Astrocyte of the hippocampus (primary cell): ENCODE measurements at places on chromosomes 11 and 22.

GRCh38 chr11:10038521-10039302, 255.3 kb downstream of the SBF2 start:
- DNase-seq = no peak

DNA sequence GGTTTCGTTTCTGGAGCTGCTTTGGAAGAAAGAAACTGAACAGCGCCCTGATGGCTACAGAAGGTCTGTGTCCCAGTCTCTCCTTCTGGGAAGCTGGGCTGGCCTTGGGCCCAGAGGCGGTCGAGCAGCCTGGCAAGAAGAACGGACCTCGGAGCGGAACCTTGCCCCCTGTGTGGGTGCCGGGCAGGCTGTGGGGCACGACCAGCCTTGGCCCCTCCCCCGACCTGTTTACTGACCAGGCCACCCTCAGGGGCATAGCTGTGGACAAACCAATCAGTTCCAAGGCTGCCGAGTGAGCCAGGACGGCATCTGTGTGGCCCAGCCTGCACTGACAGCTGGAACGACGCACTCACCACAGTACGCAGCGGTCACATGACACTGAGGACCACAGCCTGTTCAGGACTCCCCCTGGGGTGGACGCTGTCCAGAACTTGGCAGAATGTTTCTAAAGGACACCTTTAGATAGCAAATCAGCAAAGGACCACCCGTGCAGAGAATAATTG, 7.2 kb downstream of the PIM3 start:
- DNase-seq = peak; percentile 22

GRCh38 chr11:30159546-30159945, 71.3 kb upstream of the FSHB start:
- no peak for DNase-seq

DNA sequence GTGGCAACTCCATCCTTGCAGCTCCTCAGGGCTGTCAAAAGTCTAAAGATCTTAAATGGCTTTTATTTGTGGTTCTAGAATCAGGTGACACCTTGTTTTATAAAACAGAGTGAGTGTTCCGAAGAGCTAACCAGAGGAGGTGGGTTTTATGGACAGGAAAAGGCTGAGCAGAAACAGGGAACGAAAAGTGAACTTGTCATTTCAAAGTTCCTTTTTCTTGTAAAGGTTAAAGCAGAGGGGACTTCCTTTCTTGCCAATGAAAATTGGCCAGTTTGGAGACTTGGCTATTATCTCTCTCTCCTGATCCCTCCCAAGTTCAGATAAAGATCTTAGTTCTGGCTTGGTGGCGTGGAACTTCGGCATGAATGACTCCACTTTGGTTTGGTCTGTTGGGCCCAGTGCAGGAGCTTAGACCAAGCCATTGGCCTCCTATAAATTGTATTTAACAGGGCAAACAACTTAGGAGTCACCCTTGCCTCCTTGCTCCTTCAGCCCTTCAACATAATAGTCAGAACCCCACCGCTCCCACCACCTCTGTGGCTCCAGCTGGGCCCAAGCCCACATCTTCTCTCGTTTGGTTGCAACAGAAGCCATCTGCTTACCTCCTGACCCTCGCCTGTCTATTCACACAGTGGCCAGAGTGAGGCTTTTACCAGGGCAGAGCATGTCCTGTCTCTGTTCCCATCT, 102.4 kb upstream of the THY1 start:
- no peak for DNase-seq

GRCh38 chr11:70506658-70506970, 108.3 kb downstream of the CTTN start:
- no peak for DNase-seq

DNA sequence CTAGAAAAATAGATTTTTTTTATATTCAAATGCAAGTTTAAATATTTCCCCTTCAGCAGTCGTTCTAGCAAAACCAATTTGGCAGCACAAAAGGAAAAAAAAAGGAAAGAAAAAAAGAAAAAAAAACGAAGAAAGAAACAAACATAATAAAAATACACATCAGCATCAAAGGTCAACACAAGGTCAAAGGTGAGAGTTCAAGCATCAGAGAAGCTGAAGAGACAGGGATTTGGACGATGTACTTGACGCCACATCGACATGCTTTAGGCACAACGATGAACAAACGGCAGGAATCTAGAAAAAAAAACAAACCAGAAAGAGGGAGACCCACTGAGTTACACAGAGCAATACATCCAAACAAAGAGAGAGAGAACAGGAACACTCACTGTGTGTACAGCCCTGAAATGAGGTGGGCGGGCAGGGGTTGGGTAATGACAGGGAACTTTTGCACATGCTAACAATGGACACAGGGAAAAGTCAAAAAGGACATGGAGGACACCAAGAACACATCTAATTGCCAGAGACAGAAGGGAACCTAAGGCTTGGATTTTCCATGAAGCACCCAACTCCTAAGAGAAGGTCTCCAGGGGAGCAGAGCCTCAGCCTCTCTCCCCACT, 19.8 kb upstream of the RAPSN start:
- peak; percentile 27 for DNase-seq

- no peak for DNase-seq
Measured at GRCh38 chr11:127135256-127135655, 134.7 kb upstream of the KIRREL3 start.

GRCh38 chr11:90805172-90805571, 582.3 kb upstream of the CHORDC1 start:
- DNase-seq = no peak

DNA sequence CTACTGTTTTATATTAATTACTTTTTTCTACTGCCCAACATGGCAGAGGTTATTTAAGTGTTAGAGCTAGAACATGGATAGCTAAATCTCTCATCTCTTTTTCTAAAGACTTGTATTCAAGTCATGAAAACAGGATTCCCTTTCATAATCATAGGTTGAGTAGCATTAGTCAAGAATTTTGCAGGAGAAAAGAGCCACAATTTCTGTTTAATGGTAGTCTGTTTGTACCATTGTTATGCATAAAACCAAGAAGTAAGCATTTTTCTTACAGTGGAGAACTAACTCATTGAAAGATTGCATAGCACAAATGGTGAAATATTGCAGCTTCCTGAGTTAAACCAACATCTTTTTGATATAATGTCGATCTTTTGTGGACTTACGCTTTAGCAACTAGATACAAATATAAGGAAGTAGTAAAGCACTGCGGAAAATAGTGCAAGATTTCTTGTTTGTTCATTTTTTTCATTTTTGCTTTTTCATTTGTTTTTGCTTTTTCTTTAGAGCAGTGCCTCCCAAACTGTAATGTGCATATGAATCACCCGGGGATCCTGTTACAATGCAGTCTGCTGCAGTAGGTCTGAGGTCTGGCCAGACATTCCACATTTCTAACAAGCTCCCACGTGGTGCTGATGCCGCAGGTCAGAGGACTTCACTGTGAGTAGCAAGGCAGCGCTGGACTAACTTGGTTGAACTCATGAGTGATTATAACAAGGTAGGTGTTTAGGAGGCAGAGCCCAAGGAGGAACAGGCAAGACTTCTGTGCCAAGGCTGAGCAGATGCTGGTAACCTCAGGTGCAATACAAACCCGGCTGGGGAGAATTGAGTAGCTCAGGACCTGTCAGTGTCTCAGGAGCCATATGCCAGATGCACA, 4.6 kb downstream of the ETS1 start:
- DNase-seq = peak; percentile 95

GRCh38 chr22:20383538-20383937, 10.4 kb upstream of the ZNF74 start:
- no peak for DNase-seq

- no peak for DNase-seq
Measured at GRCh38 chr11:76672431-76673175, 2.1 kb upstream of the LRRC32 start.

DNA sequence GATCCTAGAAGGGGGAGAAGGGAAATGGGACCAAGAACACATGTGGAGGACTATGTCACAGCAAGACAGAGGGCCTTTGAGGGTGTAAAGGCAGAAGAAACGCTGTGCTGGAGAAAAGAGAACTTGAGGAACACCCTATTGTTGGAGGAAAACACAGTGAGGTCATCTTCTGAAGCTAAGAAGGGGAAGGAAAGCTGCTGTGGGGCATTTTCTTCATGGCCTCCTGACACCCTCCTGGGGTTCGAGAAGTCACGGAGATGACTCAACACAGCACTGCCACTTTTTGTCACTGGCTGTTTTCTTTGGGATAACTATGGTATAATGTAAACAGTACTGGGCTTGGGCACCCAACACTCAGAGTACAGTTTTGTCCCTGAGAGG, 492.6 kb upstream of the CADM1 start:
- no peak for DNase-seq

DNA sequence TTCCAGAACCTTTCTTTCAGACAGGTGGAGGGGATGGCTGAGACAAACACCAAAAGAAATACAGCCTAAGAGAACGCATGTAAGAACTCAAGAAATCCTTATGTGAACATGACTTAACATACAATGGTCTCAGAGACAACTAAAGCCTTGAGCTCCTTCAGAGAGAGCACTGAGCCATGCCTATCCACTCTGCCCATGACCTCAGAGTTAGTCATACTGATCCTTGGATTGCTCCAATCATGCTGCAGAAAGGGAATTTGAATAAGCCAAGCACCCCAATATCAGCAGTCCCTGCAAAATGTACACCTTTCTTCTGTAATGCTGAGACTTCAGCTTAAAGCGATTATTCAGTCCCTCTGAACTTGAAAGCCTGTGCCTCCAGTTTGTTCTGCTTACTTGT, 43.2 kb upstream of the CHKA start:
- DNase-seq = no peak

DNA sequence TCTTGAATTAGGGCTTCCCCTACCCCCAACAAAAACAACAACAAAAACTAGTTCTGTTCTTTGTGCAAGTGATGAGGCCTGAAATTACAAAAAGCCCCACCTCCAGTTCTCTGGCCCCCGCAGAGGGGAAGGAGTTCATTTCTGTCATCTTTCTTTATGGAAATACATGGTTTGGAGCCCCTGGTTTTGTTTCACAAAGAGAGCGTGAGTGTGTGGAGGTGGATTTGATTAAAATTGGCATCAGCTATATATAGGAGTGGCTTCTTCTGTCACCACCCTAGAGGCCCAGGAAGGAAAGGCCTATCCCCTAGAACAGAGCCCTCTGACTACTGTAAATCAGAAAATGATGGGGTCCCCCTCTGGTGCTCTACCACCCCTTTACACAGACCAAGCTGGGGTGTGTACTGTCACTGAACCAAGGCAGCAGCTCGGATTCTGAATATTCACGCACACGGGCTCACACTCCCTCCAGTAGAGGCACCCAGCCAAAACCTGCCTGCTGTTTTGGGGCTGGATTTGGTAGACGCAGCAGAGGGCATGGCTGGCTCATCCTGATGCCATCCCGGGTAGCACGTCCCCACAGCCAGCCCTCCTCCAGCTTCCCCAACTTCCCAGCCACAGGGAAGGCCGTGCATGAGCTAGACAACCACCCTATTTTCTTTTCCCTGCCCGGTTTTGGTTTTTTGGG, 19.4 kb downstream of the RCOR2 start:
- no peak for DNase-seq

- peak; percentile 41 for DNase-seq
Measured at GRCh38 chr11:12019866-12020416, 11.5 kb upstream of the DKK3 start.

GRCh38 chr22:25829808-25830777, 88.1 kb downstream of the MYO18B start:
- no peak for DNase-seq

DNA sequence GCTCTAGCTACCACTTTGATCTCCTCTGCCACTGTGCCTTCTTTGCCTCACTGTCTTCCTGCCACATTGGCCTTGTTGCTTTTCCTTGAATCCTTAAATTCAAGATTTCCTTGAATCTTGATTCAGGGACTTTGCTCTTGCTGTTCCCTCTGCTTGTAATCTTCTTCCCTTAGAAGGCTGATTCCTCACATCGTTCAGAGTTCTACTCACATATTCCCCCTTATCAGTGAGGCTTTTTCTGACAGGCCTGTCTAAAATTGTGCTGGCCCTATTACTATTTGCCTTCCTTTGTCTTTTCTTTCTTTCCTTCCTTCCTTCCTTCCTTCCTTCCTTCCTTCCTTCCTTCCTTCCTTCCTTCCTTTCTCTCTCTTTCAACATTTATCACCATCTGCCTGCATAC, 206.9 kb upstream of the CCDC90B start:
- no peak for DNase-seq

GRCh38 chr11:68889948-68890446, 13.6 kb downstream of the MRPL21 start:
- peak; percentile 54 for DNase-seq

DNA sequence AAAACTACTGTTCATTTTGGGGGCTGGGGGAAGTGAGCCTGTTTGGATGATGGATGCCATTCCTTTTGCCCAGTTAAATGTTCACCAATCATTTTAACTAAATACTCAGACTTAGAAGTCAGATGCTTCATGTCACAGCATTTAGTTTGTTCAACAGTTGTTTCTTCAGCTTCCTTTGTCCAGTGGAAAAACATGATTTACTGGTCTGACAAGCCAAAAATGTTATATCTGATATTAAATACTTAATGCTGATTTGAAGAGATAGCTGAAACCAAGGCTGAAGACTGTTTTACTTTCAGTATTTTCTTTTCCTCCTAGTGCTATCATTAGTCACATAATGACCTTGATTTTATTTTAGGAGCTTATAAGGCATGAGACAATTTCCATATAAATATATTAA, 87.1 kb upstream of the BIRC3 start:
- no peak for DNase-seq

DNA sequence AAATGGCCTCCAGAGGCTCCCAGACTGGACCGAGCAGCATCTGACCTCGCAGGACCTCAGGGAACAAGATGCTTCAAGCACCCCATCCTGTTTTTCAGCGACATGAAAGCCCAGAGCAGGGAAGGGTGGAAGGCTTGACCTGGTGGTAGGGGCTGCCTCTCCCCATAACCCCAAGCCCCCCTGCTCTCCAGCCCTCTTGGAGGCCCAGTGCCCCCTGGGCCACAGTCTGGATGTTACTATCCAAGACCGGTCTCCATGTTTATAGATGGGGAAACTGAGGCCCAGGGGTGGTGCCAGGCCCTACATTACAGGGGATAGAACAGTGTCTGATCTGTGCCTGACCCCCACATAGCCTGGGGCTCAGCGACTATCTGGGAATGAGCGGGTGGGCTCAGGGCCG, 7.0 kb downstream of the FGF3 start:
- DNase-seq = no peak
